GM19239 (cell line): ENCODE measurements at places on chromosomes 1 and 21.

- DNase-seq: no peak
These were observed 105.6 kb downstream of the MIS18A start for GRCh38 chr21:32173121-32173724.

DNA sequence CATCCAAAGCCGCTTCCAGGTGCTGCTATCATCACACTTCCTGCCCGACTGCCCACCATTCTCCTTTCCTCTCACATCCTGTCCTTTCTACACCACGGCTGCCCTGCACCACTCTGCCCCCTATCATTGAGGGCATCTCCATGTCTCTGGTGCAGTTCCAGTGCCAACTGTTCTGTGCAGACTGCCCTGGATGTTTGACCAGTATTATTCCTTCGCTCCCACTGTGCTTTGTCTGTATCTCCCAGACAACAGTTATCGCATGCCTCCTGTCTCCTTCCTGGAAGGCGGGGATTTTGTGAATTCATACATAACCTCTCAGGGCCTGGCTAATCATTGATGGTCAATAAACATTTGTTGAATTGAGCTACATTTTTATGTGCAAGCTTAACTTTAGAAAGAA lies 63.6 kb upstream of the GNG12 start:
- no peak for DNase-seq

DNA sequence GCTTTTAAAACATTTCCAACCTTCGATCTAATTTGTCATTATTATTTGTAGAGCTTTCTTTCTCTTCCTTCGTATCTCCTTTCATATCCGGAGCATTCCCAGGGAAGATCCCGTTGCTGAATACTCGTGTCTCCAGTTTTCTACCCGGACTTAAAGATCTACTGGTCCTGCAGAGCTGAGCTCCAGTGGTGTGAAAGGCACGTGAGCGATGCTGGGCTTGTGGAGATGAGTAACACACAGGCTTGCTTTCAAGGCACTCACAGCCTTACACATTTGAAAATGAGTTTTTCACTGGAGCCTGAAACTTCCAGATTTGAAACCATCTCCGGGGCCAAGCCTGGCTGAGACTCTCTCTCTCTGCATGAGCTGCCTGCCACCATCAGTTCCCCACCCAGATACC lies 428.3 kb downstream of the KIF26B start:
- DNase-seq: no peak

GRCh38 chr1:35935442-35936388 lies 4.8 kb downstream of the AGO3 start:
- no peak for DNase-seq

- DNase-seq: no peak
These were observed 4.5 kb downstream of the POLR3C start for GRCh38 chr1:145828367-145829026.

DNA sequence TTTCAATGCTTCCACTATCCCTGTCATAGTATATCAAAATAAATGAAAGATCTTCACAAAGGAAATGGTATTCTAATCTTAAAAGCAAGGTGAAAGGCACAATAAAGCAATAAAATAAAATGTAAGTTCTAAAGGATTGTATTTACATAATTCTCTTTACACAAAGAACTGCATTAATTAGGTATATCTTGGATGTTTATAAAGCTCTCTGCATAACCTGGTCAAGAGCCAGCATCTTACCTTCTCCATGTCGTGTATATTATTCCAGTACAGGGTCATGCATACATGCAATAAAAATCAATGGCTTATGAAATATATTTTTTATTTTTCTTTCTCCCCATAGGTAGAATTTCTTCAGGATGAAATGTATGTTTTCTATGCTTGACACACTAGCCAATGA lies 63.8 kb downstream of the GON4L start:
- DNase-seq: no peak

GRCh38 chr1:214581785-214582184 lies 21.2 kb upstream of the CENPF start:
- no peak for DNase-seq

- no peak for DNase-seq
These were observed 66.8 kb downstream of the SAMSN1 start for GRCh38 chr21:14479241-14479786.

- no peak for DNase-seq
These were observed 3.7 kb downstream of the MFSD2A start for GRCh38 chr1:39958403-39959200.

- no peak for DNase-seq
These were observed 599.8 kb downstream of the AJAP1 start for GRCh38 chr1:5254131-5254725.

GRCh38 chr21:38669186-38669585 lies 136.5 kb upstream of the ETS2 start:
- DNase-seq: no peak

DNA sequence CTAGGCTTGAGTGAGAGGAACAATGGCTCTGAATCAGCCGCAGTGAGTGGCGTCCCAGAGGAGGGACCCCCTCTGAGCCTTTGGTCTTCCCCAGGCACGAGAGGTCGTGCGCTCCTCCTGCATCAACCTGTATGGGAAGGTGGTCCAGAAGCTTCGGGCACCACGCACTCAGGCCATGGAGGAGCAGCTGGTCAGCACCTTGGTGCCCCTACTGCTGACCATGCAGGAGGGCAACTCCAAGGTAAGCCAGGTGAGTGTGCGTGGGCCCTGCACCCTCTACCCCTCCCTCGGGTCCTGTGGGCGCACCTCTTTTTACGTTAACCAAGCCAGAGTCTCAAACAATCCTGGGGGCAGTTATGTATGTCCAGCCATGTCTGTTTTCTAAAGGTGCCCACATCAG lies 13.7 kb upstream of the TTC4 start:
- DNase-seq: no peak

- no peak for DNase-seq
These were observed 104.9 kb downstream of the TENT5C start for GRCh38 chr1:117710710-117711109.

DNA sequence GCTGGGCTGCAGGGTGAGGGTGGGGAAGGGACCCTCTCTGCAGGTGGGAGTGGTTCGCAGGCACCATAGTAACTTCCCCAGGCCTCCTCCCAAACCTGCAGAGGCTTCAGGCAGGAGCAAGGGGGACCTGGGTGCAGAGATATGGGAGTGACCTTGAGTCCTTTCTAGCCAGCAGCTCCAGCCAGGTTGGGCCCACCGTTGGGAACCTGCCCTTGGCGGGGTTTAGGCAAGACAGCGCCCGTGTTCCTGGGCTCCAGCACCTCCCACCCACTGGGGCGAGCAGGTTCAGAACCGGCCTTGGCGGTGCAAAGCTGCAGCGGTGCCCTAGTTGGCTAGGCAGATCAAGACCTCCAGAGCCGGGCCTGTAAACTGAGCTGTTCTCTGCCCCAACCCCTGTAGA lies 2.2 kb upstream of the PRDM16 start:
- no peak for DNase-seq

DNA sequence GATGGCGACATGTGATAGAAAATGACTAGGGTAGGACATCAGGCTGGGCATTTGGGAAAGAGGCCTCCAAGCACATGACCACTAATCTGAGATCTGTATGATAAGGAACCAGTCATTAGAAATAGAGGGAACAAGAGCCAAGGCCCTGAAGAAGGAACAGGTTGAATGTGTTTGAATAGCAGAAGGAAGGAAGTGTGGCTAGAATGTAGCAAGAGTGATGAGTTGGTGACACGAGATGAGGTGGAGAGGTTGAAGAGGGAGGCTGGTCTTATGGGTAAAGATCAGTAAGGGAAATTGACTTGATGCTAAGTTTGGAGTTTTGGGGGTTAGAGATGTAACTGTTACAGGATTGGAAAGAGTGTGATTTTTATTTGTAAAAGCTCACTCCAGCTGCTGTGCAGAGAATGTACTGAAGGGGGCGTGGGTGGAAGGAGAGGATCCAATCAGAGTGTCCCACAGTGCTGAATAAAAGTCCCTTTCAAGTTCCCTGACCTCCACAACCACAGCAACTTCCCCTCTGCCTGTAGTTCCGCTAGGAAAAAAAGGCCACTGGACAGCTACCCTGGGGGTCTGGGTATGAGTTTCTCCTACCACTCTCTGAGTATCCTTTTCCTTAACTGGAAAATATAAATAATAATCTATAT lies 295.0 kb downstream of the OMA1 start:
- no peak for DNase-seq

DNA sequence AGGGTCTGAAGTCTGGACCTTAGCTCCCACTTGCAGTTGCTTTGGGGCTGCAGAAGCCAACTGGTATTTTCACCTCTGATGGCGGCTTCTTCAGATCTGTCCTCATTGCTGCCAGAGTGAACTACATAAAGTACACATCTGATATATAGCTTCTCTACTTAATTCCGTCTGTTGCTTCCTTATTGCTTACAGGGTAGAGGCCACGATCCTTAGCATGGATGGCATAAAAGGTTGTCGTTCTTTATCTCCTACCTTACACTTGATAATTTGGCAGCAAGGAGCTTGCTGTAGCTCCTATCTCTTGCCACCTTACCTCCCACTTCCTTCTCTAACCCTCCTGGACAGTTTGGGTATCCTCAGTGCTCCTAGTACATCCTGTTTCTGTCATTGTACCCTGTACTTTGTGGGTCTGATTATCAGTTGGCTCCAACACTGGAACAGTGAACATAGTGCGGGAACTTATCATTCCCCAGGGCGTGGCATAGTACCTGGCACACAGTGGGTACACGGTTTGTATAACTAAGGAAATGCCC lies 30.9 kb upstream of the NBL1 start:
- no peak for DNase-seq

GRCh38 chr1:178196631-178197030 lies 102.7 kb downstream of the RASAL2 start:
- DNase-seq: no peak

DNA sequence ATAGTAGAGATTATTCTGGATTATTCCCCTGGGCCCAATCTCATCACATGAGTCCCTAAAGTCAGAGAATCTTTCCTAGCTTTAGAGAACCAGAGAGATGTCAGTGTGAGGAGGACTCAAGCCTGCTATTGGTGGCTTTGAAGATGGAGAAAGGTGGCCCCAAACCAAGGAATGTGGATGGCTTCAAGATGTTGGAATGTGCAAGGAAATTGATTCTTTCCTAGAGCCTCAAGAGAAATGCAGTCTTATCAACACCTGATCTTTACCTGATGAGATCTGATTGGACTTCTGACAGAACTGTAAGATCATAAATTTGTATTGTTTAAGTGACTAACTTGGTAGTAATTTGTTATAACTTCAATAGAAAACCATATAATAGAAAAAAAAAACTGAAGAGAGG lies 51.0 kb downstream of the NME7 start:
- DNase-seq: no peak

GRCh38 chr21:37047079-37047478 lies 25.8 kb downstream of the PIGP start:
- DNase-seq: no peak

DNA sequence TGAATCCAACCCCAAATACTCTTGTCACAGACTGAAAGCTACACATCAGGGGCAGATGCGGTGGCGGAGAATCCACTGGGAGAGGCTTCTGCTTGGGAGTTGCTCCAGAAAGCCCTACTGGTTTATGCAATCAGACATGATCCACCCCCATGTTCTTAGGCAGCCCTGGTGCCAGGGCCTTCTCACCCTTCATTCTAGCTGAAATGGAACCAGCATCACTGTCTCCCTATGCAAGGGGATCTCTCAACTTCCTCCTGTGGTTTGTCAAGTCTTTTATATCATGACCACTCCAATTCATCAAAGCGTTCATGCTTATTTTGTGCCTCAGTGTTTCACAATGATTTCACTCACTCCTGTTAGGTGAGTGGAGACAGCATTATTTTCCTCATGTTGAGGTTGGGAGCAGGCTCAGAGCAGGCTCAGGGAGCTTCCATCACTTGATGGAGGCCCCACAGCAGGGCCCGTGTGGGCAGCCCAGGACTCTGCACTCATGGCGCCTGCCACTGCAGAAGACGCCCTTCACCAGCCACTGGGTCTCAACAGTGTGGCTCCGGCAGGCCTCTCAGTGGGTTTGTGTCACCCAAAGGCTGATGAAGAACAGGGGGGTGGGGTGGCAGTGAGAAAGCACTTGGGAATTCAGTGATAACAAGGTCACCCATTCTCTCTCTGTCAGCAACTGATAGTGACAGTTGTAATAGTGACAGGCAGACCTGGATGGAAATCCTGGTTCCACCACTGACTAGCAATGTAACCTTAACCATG lies 67.1 kb downstream of the CD58 start:
- DNase-seq: no peak

GRCh38 chr21:31173881-31174555 lies 135.7 kb upstream of the KRTAP19-8 start:
- DNase-seq: no peak

- DNase-seq: no peak
These were observed 23.2 kb downstream of the KANK4 start for GRCh38 chr1:62295921-62296491.

GRCh38 chr21:45441431-45442255 lies 36.7 kb downstream of the COL18A1 start:
- no peak for DNase-seq

- DNase-seq: no peak
These were observed 104.0 kb downstream of the PAX7 start for GRCh38 chr1:18734461-18735223.

DNA sequence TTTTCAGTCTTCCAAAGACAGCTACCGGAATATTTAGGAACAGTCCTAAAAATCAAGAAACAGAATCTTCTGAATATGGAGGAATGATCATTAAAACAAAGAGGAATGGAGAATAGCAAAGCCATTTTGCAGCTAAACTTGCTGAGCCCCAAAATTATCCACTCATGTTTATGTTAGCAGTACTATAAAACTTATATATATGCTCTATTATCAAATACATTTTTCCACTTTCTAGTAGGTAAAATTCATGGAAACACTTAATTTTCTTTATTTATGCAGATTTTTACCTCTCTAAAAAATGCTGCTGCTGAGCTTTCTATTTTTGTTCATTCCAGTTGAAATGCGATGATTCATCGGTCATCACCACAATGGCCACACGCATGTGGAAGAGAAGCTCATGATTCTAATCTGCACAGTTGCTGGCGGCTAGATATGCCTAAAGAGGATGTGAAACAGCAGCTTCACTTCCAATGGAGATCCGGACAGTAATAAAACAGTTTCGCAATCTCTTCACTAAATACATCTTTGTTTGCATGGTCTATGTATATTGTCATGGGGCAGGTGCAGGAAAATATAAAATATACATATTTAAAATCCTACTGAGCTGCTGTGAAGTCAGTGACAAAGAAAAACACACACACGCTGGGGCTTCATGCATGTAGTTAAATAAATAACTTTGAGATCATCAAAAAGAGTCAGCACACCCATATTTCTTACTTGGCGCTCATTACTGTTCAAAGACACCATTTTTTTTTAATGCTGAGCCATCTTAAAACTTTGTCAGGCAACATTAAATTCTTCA lies 292.2 kb downstream of the SMYD3 start:
- DNase-seq: peak; percentile 28

DNA sequence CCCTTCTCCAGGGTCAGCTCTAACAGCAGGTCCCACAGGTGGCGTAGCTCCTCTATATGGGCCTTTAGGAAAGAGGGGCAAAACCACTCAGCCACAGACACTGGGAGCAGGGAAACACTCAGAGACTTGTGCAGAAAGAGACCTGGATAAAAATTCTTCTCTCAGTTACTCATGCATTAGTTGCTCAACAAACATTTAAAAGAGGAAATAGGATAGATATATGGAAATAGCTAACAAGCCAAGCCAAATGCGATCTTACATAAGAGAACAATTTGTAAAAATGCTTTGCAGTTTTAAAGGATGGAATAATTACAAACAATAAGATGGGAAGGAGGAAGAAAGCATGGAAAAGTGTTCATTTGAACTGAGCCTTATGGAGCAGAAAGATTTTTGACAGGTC lies 4.9 kb downstream of the SPTA1 start:
- no peak for DNase-seq

GRCh38 chr1:225998560-225999226 lies 450 bp downstream of the SDE2 start:
- no peak for DNase-seq

- DNase-seq: peak; percentile 83
These were observed 32.6 kb downstream of the UTP25 start for GRCh38 chr1:209860293-209860881.

GRCh38 chr21:42229676-42230075 lies 10.7 kb downstream of the ABCG1 start:
- no peak for DNase-seq
